Mammary epithelial cell (primary cell): ENCODE measurements at places on chromosomes 4 and X. TPM values are rescaled to one million over a fixed set of nuclear protein-coding genes. Genes with fewer than 3 reads are reported as not detected.

The TKTL1 gene
- total RNA-seq = not detected

The PABPC1L2A gene
- not detected in 2 replicates for total RNA-seq

DNA sequence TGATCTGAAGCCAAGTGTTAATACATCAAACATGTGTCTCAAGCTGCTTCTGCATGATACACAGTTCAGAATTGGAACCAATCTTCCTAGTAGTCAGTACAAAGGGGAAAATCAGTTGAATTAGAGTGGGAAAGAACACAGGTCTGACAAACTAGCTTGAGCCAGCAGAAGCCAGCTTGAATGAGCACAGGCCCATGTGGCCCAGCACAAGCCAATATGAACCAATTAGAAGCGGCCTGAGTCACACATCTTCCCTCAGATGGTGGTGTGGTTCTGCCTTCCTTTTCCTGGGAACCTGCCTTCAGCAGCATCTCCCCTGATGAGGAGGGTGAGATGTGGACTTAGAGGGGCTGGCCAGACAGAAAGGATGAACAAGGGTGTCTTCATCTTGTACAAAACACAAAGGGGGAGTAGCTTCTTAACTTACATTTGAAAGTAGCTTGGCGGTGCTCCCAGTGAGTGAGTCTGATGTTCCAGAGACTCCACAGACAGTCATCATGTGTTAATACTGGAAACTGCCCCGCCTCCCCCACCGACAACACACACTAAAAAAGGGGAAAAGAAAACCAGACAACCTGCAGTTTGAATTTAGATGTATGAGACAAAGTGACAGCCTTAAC, 72.0 kb downstream of the FRMPD4 start:
- DNase-seq = peak; percentile 83

GRCh38 chrX:132009350-132009749, 13.8 kb upstream of the STK26 start:
- DNase-seq = no peak

- no peak for DNase-seq
Observed at GRCh38 chr4:174696657-174697056, 132.4 kb downstream of the GLRA3 start.

DNA sequence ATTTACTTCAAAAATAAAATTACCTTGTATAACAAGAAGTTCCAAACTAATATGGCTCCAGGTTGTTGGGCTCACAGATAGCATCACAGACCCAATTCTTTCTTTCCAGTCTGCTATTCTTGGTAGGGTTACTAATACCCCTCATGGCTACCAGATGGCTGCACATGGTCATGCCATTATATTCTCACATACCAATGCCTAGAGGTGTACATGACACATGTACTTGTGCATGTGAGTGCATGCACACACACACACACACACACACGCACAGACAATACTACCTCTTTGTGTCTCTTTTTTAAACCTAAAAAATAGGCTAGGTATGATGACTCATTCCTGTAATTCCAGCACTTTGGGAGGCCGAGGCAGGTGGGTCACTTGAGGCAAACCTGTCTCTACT, 31.1 kb downstream of the FBXO8 start:
- peak; percentile 21 for DNase-seq

DNA sequence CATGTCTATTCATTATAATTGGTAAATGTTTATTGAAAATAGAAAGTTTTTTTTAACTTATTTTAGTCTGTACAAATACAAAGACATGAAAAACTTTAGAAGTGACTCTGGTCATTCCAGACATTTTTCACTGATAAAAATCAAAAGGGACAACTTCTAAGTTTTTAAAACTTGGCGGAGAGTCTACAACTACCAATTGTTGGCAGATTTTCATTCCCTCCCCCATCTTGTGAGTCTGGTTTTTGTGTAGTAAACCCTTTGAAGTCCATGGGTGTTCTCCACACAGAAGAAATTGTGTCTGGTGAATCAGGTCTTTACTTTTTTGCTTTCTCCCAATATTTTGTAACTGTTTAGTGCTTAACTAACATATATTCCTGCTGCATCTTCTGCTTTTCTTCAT, 336.5 kb downstream of the PDGFC start:
- DNase-seq = no peak
